Osteocyte (in vitro differentiated cells): ENCODE measurements at places on chromosomes 4 and X. TPM values are rescaled to one million over a fixed set of nuclear protein-coding genes. Genes with fewer than 3 reads are reported as not detected.

The RTL5 gene
- 19.5 and 19.9 TPM in 2 replicates for total RNA-seq

The ZAR1 gene
- total RNA-seq: not detected in 2 replicates

The TMPRSS11F gene
- total RNA-seq: not detected in 2 replicates

The GAGE10 gene
- not detected in 2 replicates for total RNA-seq

The GIMD1 gene
- total RNA-seq: not detected in 2 replicates
